Stimulated activated naive B cell treated with anti-CD40 and anti-IgM and Interleukin-4, amounts not matched to agents 10 μg/mL and 1 μg/mL and 100 μg/mL, for 72 hours (primary cell): ENCODE measurements at places on chromosomes 3 and 15.

DNA sequence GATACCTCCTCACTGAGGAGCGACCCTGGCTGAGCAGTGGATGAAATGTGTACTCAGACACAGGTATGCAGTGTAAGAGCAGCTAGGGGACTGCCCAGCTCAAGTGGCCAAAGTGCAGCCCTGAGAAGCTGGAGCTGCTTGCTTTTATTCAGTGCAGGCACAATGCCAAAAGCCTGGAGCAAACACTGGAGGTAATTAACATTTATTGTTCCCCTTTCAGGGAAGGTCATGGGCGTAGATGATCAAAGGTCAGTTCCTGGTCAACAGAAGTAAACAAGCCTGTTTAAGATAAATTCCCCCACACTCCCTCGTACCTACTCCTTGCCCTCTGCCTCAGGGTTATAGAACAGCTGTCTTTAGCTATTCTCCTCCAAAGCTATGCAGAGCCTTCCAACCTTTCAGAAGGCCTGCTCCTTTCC is 17.5 kb downstream of the PLA2G4F start:
- no peak for DNase-seq

DNA sequence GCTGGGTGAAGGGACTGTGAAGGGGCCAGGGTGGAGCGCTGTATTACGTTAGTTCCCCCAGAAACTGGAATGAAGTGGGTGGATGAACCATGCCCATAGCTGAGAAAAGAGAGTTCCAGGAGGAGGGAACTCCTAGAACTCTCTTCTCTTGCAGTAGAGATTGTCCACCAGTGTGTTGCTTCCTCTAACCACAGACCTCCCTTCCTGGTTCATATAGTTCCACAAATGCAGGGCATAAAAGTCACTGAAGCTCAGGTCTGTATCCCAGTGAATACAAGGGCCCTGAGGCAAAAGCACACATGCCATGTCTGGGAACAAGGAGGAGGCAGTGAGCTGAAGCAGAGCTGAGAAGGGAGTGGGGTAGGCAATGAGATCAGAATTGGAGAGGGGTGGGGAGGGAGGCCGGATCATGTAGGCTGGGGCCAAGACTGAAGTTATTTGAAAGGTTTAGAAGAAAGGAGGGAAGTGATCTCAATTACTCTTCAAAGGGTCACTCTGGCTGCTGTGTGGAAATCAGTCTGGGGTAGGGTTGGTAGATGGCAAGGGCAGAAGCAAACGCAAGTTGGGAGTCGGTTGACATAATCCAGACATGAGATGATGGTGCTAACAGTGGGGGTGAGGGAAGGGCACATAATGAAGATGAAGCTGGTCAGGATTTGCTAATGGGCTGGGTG is 6.5 kb downstream of the A4GNT start:
- DNase-seq: no peak

DNA sequence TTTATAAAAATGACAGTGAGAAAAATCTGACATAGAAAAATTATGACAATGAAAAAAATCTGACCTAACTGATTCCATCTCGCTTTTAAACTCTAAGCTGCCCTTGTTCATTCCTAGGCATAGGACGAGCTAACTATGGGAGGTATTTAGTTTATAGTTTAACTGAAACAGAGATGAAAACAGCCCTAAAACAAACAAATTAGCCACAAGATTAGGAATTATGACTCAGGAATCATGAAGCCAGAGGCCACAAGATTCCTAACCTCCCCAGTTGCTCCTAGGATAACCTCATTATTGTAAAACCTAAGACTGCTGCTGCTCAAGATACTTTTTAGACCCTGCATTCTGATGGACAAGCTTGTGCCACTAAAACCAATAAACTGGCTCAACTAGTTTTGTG is 122.7 kb upstream of the MNS1 start:
- DNase-seq: no peak

DNA sequence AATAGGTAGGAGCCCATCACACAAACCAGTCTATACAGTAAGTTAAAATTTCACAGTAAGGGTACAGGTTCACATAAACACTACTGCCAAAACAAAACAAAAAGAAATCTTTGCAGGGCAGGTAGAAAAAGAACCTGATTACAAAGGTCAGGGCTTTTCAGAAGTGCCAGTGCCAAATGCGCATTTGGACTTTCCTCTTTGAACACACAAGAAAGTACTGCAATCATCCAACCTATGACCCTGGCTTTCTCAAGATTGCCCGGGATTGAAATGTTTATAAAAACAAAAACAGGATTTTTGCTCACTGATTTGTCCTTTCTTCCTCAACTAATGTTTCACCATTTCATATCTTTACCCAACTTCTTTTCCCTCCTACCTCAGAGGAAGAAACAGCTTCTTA is 47.4 kb downstream of the CBLB start:
- DNase-seq: no peak

DNA sequence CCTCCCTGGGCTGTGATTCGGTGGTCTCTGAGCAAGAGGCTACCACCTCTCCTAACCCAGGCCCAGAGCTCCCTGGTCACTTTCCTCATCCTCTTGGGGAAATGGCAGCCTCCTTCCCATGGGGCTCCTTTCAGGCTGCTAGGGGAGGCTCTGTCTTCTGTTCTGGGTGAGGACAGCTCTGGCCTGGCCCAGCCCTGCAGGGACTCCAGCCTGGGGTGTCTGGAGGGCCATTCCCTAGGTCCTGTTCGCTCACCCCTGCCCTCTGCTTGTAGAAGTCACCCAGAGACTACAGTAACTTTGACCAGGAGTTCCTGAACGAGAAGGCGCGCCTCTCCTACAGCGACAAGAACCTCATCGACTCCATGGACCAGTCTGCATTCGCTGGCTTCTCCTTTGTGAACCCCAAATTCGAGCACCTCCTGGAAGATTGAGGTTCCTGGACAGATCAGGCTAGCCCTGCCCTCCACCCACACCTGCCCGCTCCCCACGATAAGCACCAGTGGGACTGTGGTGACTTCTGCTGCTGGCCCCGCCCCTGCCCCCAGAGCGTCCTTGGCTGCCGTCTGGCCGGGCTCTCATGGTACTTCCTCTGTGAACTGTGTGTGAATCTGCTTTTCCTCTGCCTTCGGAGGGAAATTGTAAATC is 30.9 kb downstream of the PRKCD start:
- no peak for DNase-seq

- DNase-seq: no peak
Measured at GRCh38 chr3:114213292-114213626, 24.1 kb downstream of the ZNF80 start.

DNA sequence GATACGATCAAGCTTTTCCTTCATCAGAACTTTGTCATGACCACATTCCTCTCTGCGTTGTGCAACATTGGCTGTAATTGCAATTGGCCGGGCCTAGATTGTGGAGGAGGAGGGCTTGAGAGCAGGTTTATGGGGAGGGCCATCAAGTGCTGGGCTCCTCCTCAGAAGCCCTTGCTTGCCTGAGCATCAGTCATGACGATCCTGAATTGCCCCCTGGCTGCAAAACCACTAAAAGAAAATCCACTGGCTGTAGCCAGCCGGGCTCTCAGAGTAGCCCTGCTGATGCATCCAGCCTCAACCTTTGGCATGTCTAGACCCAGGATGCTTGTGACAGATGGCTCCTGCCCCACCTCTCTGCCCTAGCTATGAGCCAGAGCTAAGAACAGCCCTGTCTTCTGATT is 13.4 kb upstream of the TRH start:
- DNase-seq: no peak

GRCh38 chr3:23308986-23309625 is 106.0 kb downstream of the UBE2E2 start:
- DNase-seq: no peak

DNA sequence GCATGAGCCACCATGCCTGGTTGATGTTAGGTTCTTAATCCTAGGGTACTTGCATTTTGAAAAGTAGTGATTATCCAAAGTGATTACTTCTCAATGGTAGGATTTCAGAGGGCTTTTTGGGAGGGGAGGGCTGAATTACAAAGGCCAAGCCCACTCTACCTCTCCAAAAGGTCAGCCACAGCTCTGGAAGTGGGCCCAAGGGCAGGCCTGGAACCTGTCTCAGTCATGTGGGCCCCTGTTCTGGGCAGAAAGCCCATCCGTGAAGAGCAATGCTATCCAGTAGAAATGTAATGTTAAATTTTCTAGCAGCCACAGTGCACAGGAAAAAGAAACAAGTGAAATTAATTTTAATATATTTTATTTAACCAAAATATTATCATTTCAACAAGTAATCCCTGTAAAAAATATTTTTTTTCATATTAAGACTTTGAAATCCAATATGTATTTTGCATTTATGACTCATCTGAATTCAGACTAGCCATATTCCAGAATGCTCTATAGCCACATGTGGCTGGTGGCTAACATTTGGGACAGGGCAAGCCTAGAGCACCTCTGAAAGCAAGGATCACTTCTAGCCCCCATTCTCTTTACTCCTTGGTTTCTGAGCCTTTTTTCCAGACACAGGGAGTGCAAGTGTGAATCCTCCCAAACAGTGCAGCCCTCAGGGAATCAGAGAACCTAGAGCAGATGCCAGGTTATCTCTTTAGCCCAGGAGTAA is 16.8 kb downstream of the RFT1 start:
- DNase-seq: no peak

DNA sequence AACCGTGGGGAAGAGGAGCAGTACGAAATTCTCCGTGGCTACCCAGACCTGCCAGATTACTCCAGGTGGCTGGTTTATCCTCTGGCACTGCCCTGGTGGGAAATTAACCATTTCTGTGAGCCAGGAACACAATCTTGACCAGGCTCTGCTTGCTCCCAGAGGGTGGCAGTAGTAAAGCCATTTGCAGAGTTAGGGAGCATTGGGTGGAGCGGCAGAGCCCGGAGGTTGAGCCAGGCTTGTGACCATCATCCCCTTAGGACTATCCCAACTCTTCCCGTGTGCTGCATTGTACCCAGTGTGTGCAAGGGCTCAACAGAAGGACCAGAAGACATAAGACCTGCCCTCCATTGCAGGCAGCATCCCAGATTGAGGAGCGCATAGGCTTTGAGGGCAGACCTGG is 5.3 kb downstream of the KNG1 start:
- no peak for DNase-seq

- no peak for DNase-seq
Measured at GRCh38 chr3:134624537-134625287, 26.1 kb downstream of the KY start.

DNA sequence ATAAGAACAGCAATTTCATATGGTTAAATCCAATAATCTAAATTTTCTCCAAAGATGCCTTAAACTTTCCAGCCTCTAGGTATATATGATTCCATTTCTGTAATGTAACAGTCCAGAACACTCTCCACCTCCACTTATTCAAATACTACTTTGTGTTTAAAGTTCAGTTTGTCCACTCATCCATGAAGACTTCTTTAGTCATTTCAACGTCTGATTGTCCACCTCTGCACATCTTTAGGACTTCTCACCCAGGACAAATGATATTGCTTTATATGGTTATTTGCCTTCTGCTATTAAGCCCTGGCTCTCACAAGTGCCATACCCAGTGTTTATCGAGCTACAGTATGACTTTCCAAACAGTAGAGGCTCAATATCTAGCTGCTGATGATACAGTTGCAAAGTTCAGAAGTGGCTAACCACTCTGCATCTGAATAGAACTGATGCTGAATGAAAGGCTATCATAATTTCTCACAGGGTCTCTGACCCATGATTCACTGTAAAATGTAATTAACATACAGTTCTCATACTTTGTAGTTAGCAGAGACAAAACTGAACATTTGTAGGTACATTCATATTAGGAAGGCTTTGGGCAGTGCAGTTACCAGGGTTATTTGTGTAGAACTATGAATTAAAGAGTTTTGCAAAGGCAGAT is 93.7 kb upstream of the MBNL1 start:
- DNase-seq: no peak

DNA sequence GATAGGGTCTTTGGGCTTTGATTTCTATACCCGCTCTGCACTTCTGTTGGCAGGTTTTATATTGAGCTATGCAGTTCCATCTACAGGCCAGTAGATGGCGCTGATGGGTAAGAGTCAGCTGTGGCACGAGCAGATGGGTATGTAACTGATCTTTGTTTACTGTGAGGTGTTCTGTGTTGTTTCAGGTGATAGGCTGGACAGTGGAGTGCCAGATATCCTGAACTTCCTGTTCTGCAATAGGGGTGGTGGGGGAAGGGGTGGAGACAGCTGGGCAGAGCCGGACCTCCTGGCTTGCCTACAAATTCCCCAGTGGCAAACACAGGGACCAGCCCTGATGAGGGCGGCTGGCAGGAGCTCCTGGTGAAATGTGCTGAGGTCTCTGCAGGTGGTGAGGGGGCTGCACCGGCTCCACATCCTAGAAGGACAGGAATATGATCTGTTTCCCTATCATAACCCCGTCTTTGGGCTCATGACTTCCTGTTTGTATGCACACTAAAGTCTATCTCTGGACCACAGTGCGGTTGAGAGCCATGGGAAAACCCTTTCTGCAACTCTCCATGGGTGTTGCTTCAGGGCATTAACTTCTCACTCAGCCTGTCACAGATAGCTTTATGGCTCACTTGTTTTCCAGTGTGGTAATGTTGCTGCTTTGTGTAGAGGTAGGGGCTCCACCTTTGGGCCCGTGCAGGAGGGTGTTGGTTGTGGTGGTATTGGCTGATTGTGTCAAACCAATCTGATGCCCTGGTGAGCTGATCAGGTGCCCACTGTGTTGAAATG is 13.4 kb upstream of the FAM98B start:
- DNase-seq: no peak

- no peak for DNase-seq
Measured at GRCh38 chr15:52143873-52144272, 31.3 kb upstream of the BCL2L10 start.

- DNase-seq: no peak
Measured at GRCh38 chr3:155714295-155714718, 30.6 kb downstream of the PLCH1 start.
